ENCODE measurements at places on chromosomes 12 and 14.

GRCh38 chr12:10409392-10409791 is at the start of gene KLRC4:
TSS of gene KLRC4 (minus strand) at chr12:10409757. CDS start at chr12:10409575, 182 bp downstream.
- DNase-seq, result peak; percentile 59

DNA sequence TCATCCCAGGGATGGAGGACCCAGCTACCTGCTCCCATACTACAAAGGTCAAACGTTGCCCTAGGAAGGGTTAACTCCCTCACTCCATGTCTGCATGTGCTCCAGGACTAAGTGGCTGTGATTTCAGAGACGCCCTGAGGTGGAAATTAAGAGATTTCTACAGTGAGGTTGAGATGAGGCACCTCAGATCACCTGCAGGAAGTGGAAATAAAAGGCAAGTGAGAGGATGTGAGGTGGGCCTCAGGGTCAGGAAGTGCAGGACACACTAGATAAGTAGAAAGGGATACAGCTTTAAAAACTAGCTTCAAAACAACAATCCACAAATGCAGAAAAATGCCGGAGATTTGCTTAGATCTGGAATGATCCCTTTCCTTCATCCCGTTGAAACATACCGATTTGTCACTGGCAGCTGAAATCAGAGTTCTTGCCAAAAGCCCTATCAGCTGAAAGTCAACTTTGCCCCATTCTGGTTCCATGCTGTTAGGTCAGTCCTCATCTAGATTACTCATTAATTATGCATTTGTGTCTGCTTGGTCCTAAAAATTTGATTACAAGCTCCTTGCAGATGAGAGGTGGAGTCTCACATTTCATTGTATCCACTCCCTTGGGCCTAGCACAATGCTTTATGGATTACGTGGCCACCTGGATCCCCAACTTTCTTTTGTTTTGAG is 6.6 kb downstream of the PLBD1 start:
- no peak for DNase-seq

DNA sequence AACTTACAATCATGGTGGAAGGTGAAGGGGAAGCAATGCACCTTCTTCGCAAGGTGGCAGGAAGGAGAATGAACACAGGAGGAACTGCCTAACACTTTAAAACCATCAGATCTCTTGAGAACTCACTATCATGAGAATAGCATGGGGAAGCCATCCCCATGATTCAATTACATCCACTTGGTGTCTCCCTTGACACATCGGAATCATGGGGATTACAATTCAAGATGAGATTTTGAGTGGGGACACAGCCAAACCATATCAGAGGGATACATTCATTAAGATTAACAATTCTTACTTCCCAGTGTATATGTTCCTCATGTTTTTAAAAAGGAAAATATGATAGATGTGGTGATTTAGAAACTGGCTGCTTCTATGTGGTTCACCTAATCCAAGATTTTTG is 117.9 kb downstream of the PDE3A start:
- no peak for DNase-seq

GRCh38 chr14:56149151-56149550 is 30.9 kb downstream of the PELI2 start:
- DNase-seq, result no peak

DNA sequence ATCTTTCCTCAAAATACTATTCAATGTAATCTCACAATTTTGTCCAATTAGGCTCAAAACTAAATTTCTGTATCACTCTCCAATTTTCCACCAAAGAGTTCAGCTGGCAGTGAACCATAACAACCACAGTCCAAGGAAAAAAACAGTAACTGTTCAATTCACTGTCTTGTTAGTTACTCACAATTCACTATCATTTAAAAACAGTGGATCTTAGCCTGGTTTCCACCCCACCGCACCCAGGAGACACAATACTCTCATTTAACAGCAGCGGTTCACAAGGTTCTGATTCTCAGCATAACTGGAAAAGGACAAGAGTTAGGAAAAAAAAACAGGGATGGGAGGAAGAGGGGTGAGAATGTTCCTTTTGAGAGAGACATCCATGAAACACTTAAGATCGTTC is 40.5 kb downstream of the MED13L start:
- no peak for DNase-seq

- no peak for DNase-seq
Observed at GRCh38 chr12:22287101-22287500, 47.4 kb downstream of the ST8SIA1 start.

- no peak for DNase-seq
Observed at GRCh38 chr14:94388384-94389103, at the start of gene SERPINA1. TSS of gene SERPINA1 (minus strand) at chr14:94388602. CDS start at chr14:94383237, 5,365 bp downstream.

DNA sequence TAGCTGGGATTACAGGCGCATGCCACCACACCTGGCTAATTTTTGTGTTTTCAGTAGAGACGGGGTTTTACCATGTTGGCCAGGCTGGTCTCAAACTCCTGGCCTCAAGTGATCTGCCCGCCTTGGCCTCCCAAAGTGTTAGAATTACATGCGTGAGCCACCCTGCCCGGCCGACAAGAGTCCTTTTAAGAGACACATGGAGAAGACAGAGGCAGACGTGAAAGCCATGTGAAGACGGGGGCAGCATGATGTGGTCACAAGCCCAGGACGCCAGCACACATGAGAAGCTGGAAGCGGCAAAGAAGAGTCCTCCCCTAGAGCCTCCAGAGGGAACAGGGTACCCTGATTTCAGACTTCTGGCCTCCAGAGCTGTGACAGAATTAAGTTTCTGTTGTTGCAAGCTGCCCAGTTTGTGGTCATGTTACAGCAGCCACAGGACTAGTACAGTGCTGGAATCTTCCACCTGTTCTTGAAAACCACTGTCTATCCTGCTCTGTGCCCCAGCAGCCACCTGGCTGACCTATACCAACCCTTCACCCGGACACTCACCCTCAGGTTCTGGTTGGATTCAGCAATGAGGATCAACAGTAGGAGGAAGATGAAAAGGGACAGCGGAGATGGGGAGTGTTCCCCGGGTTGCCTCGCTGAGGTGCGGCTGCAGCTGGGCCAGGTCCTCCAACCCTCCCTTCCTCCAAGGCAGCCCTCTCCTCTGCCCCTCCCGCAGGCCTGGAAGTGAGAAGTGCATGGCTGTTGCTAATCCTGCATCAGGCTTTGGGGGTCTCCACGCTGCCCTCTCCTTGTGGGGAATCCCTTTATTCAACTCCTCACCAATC is 16.9 kb downstream of the VPS37B start:
- no peak for DNase-seq

- no peak for DNase-seq
Observed at GRCh38 chr14:79352076-79352630, 859.2 kb downstream of the DIO2 start.

- no peak for DNase-seq
Observed at GRCh38 chr14:55588259-55588699, 8.3 kb downstream of the KTN1 start.

GRCh38 chr14:21109377-21110138 is 8.7 kb downstream of the TMEM253 start:
- DNase-seq, result no peak

DNA sequence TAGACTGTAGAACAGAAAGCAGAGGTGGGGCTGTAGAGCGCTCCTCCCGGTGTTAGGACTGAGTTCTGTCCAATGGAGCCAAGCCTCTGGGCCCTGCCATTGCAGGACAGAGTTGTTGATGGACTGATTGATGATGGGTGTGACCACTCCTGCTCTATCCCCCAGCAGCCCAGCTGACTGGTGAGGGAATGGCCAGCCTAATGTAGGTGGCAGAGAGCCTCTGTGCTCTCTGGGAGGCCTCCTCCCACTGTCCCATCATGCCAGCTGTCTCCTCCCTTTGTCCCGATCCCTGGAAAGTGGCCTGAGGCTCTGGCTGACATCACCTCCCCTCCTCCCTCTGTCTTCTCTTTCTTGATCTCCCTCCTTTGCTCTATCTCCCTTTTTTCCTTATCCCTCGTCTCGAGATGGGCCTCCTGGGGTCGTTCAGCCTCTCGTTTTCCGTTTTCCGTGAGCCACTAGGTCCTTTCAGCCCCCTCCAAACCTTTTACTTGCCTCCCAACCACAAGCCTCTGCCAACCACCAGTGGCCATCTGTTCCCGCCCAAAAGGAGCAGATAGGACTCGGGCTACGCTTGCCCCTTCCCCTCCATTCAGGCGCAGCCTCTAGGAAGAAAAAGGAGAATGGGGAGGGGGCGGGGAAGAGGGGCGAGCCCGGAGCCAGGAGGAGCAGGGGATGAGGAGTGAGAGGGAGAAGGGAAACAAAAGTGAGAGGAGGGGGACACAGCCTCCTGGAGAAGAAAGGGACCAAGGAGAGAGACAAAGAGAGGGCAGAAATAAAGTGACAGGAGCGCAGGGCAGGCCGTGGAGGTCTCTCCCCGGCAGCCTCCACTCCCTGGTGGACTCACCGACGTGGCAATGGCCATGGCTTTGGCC is 572 bp downstream of the EFS start:
- no peak for DNase-seq

- no peak for DNase-seq
Observed at GRCh38 chr12:62977883-62978282, 42.9 kb upstream of the PPM1H start.

Data from lung microvascular endothelial cell (primary cell).